ENCODE measurements at places on chromosomes 3 and 15. TPM values are rescaled to one million over a fixed set of nuclear protein-coding genes. Genes with fewer than 3 reads are reported as not detected.
A peak's percentile ranks its signal among the peaks of the same experiment; 100 is the strongest.

GRCh38 chr3:80097674-80098073 is 329.9 kb upstream of the ROBO1 start:
- DNase-seq: no peak

GRCh38 chr15:52103217-52104207 is 9.1 kb downstream of the BCL2L10 start:
- DNase-seq: peak; percentile 93

- DNase-seq: no peak
Measured at GRCh38 chr15:87901926-87902690, 354.4 kb downstream of the NTRK3 start.

IRAK2 gene
- 27.0 TPM for total RNA-seq

FAM107A gene
- 0.20 TPM for total RNA-seq

Measured in lung microvascular endothelial cell (primary cell).